ENCODE measurements at places on chromosomes 11 and 22.

DNA sequence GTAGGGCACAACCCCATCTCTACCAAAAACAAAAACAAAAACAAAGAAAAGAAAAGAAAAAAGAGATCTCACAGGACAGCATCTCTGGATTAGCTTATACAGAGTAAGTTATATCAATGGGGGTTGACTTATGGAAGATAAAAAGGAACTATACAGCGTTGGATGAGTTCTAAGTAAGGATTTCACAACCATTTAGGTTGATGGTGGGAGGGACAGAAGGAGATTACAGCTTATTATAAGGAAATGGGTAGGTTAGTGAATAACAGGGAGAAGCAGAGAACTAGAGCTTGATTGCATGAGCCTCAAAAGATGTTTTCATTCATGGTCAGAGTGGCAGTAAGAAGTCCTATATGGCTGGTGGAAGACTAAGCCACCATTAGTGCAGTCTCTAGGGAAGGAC, 60.3 kb downstream of the CECR2 start:
- DNase-seq = no peak

DNA sequence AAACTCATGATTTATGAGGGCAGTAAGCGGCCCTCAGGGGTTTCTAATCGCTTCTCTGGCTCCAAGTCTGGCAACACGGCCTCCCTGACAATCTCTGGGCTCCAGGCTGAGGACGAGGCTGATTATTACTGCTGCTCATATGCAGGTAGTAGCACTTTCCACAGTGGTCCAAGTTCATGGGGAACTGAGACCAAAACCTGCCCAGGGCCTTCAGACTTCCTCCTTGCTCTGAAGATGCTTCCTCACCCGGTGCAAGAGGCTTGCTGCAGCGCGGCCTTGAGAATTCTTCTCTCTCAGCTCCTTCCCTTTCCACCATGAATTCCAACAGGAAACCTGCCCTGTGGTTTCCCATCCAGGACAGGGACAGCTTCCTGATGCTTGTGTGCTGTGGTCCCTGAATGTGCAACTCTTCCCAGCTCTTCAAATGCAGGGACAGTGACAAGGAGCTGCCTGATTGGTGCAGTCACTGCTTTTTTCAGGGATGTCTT, 53.9 kb downstream of the GGTLC2 start:
- DNase-seq = no peak

GRCh38 chr22:34004058-34004457, 83.8 kb upstream of the LARGE1 start:
- DNase-seq = no peak

DNA sequence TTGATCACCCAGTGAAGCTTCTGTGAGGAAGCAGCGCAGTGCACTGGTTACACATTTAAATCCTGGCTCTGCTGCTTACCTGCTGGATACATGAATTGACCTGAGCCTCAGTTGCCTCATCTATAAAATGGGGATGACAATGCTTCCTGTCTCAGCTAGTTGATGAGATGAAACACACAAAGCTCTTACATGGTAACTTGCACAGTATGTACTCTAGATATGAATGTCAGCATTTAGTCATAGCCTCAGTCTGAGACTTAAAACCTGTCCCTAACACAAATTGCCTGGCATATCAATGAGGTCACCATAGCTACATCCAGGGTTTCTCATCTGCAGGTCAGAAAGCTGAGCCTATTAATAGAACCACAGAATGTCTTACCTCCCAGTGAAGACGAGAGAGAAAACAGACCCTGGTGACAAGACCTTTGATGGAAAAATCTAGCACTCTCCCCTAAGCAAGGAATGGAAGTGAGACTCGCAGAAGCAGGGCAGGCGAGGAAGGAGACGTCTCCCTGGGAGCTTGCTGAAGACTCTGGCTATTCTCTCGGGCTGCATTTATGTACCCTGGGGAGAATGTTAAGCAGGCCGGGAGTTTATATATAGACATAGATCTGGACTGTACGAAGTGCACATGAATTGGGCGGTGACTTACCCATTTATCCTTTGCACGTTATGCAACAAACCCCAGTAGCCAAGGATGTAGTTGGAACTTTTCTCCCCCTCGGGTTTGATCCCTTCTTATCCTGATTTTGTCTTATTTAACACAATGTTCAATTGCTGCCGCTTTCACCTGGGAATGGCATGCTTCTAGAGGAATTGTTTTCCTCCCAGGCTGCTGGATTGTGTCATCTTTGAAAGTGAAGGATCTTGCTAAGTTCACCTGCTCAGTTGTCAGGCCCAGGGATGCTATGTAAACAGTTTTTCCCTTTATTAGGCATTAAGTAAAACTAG, 18.0 kb downstream of the SDHAF2 start:
- DNase-seq = no peak

GRCh38 chr22:37752189-37753087, 55.3 kb upstream of the GCAT start:
- no peak for DNase-seq

DNA sequence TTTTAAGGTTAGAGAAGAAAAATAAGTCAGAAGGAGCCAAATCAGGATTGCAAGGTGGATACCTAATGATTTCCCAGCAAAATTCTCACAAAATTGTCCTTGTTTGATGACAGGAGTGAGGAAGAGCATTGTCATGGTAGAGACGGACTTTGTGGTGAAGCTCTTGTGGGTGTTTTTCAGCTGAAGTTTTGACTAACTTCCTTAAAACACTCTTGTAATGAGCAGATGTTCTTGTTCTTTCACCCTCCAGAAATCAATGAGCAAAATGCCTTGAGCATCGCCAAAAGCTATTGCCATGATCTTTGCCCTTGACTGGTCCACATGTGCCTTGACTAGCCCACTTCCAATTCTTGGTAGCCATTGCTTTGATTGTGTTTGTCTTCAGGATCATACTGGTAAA, 20.0 kb downstream of the CALCB start:
- DNase-seq = no peak

DNA sequence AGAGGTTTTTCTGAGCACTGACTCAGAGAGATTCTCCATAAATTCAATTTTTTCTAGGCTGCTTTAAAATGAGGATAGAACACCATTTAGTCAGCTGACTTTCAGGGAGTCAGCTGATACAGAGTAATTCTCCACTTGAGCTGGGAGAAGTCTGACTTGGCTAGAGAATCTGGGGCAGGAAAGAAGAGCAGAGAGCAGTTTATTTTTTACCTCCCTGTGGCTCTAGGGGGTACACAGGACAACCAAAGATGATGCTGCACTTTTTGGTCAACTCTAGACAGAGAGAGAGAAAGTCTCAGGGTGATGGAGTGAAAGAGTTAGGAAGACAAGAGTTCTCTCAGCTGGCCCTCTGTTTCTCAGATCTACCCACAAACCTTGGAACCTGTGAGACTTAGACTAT, 67.3 kb upstream of the EED start:
- DNase-seq = no peak

DNA sequence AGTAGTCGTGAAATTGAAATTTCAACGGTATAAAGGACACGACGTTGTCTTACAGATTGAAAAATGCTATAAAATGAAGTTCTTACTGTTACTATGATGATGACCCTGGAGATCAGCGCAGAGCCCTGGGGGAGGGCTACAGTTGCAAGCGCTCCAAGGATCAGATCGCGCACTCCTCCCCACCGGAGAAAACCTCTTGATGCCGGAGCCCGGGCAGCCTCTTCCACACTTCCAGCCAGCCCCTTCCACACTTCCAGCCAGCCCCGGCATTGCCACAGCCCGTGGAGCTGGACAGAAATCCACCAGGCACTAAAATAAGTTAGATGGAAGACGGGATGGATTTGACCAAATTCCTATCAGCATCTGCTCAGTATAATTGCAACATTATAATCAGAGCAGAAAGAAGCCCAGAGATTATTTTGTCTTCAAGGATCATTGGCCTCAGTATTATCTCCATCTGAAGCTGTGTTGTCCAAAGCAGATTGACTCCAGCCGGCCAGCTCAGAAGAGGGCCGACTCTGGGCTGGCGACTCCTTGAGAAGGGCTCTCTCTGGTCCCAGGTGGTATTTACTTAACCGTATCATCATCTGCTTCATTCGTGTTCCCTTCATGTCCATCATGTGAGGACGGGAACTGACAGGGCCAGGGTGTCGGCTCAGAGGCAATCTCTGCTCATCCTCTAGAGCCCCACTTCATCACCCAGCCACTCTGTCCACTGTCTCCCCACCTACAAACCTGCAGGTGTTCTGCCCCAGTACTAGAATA, 777 bp upstream of the MICAL3 start:
- DNase-seq = no peak

DNA sequence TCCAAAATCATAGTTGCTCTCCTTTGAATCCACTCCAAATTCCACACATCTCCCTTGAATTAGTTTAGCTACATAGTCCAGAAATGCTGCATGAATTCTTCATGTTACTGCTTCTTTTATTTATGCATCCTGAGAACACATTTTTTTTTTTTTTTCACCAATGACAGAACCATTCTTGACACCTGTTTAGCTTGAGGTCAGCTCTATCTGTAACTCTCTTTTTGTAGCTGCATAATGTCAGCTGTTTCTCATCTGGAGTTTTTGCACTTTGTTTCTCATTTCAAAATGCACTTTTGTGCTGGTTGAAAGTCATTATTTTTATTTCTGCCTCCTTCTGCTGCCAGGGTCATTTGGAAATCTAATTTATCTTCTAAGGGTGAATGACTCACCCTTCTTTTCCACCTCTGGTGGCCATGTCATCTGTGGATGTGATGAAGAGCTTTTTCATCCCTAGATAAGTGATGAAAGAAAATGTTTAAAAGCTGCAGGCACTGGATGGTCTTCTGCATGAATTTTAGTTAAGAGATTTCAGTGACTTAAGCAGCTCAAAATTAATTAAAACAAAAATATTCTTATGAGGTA, 93.7 kb downstream of the JRKL start:
- no peak for DNase-seq

DNA sequence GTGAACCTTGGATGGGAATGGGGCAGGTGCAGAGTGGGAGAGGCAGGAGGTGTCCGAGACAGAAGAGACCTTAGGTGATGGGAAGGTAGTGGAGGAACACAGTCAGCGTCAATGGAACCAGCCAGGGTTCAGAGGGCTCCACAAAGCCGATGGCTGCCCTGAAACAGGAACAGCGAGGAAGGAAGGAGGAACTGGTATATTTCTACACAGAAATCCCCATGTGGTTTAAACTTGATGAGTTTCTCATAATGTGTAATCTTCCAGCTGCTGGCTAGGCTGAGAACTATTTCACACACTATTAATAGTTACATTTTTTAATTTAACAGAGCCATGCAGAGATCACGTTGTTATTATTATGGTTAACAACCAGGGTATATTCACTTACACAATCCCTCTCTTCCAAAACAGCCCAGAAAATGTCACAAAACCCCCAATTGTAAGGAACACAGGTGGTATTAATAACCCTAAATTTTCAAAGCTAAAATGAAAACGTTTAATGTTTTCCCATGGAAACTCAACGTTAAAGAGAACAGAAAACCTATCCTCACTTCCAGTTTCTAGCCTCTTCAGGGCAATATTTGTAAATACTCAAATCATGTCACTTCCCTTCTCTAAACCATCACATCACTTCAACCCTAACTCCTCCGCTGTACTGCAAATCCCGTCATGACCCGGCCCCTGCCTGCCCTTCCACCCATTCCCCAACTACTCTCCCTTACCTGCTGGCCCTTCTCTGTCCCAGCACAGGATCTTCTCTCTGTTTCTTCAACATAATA, 74.5 kb upstream of the ARFGAP3 start:
- DNase-seq = no peak

DNA sequence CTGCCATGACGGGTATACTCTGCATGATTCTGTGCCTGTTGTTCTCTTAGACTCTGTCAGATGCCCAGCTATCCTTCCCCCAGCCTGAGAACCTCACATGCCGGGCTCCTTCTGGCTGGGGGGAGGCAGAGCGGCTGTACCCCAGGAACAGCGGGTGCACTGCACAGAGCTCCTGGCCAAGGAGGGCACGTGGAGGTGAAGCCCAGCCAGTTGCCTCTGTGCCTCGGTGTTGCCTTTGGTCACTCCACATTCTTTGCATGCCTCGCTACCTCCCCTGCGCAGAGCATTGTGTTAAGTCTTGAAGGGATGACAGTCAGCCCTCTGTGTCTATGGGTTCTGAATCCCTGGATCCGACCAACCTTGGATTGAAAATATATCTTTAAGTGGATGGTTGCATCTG, 77.7 kb downstream of the FEZ1 start:
- DNase-seq = no peak

- no peak for DNase-seq
Observed at GRCh38 chr11:59206635-59207034, 6.1 kb downstream of the MPEG1 start.

DNA sequence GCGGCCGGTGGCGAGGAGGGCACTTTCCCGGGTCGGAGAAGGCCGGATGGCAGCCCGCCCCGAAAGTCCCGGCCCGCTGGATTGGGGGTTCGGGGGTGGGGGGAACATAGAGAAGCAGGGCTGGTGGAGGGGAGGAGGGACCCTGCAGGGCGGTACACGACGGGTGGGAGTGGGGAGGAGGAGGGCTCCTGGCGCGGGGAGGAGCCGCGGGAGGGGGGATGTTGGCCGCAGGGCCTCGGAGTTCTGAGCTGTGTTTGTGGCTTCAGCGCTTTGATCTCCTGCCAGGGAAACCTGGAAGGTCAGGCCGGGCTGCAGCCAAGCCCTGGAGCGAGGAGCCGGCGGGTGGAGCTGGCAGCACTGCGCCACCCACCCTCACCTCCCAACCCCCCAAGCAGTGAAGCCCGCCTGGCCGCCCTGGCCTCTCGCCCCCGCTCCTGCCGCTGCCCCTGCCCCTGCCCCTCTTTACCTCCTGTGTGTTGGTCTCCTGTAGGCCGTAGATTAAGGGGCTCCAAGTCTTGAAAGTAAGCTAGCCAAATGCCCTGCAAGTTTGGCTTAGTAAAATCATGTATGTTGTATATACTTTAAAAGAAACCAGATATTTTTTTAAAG, 30.9 kb downstream of the C22orf31 start:
- no peak for DNase-seq

GRCh38 chr11:78179459-78180071, 8.9 kb downstream of the KCTD21 start:
- no peak for DNase-seq

DNA sequence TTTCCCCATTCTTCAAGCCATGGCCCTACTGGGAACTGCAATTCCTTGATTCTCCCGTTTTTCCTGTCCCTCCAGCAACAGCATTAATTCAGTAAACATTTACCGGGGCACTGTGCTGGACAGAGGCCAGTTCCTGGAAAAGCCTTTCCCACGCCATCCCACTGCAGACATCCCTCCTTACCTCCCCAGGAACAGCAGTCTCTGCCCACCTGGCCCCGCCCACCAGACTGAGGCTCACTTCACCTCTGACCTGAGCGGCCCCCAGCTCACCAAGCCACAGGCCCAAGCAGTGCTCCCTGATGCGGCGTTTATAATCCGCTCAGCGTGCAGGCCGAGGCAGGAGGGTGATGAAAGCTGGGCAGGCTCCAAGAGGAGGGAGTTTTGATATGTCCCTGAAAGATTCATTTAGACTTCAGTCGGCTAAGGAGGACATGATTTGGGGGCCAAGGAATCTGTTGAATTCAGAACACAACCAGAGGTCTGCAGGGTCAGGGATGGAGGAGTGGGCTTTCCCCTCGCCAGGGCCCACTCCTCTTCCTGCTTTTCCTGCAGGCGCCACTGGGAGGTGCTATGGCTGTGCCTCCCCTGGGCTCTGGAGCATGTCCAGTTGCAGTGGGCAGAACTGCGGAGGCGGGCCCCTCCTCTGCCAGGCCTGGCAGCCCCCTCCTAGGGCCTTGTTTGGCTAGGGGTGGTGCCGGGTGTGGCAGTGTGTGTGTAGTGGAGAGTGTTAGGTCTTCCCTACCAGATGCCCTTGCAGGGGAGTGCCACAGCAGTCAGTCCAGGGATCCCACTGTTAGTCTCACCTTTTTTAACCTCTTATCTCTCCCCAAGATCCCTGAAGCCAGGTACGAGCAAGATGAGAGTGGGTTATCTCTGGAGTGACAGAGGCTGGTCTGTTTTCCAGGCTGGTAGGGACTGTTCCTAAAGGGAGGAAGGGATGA, 1.4 kb upstream of the TAGLN start:
- no peak for DNase-seq

GRCh38 chr11:123509737-123510578, 79.9 kb downstream of the GRAMD1B start:
- no peak for DNase-seq
